NCI-H2171 (cell line): ENCODE measurements at places on chromosomes 7 and 10.

- DNase-seq = no peak
Observed at GRCh38 chr10:96610817-96611216, 24.0 kb upstream of the TM9SF3 start.

DNA sequence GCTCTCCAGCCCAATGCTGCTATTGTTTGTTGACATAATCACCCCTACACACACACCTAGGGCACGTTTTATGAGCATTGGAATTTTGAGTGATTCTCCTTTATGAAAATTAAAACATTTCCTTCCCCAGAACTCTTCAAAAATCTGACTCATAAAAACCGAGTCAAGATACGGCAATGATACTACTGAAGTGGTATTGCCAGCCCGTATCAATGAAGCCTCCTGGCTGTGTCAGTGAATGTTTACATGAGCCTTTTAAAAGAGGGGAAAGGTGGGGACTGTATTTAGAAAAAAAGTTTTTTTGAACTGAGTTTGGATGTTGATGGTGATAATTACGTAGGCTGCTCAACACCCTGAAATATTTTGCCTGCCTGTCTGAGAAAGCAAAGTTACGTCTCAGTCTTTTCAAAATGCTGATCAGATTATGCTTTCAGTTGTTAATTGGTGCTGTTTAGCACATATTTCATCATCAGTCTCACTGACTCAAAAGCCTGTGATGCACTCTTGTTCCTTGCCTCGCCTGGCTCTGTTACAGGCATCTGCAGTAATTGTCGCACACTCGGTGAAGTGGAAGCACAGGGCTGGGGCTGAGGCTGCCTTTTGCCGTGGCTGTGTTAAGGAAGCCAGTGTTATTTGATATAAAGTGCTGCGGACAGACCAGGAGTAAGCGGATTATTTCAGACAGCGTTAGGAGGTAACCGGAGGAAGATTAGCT, 157.4 kb upstream of the TCF7L2 start:
- peak; percentile 29 for DNase-seq

DNA sequence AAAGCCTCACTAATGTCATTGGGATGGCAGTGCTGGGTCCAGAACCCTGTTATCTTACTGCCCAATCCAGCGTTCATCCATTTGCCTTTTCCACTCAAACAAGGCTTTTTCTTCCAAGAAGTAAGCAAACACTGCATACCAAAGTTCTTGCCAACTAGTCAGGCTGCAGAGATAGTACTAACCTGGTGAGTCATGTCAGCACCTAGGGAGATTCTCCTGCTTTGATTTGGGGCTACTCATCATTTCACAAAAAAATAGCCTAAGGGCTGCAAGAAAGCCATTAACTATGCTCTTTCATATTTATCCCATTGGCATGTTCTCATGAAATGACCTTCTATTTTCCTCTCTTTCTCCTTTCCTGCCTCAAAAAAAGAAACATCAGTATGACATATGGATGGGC, 142.6 kb downstream of the TWIST1 start:
- DNase-seq = no peak

- DNase-seq = no peak
Observed at GRCh38 chr7:27890205-27890849, 150.4 kb downstream of the TAX1BP1 start.

- no peak for DNase-seq
Observed at GRCh38 chr7:3117488-3118231, 74.0 kb upstream of the CARD11 start.

DNA sequence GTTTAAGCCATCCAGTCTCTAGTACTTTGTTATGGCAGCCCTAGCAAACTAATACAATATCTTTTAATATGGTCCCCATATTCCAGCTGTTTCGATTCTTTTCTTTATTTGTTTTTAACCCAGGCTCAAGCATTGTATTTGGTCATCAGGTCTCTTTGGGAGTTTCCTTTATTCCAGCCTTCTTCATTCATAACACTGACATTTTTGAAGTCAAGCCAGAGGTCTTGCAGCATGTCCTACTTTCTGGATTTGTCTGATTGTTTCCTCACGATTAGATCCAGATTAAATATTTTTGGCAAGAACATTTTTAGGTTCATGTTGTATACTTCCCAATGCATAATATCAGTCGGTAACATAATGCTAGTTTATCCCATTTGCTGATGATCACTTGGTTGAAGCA, 11.8 kb downstream of the SLC25A13 start:
- no peak for DNase-seq

GRCh38 chr7:155604504-155604997, 39.9 kb upstream of the RBM33 start:
- no peak for DNase-seq

- DNase-seq = no peak
Observed at GRCh38 chr10:24886290-24886680, 66.1 kb downstream of the PRTFDC1 start.

DNA sequence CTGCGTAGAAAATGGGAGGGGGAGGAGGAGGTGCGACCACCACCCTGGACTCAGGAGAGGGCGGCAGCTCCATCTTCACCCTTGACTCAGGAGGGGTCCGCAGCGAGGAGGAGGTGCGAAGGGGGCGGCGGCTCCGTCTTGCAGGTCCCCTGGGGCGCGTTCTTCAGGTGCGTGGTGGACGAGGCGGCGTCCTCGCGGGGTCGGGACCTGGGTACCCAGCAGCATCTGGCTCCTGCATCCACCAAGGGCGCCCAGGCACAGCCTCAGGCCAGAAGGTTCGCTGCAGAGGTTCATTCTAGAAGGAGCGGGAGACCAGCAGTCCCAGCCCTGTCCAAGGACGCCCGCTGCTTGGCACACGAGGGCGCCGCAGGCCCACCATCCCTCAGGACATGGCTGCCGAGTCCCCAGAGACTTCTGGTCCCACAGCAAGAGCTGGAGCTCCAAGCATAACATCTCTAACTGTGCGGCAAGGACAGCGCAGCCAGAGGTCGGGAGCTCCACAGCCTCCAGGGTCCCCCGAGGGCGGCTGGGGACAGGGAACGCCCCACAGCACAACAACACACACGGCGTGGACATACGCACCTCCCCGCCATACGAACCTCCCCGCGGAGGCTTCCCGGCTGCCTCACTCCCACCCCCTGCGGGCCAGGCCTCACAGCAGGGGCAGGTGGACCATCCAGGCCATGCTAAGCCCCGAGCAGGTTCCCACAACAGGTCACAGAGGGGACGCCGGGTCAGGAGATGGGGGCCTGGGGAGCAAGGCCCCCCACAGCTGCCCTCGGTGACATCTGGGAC, 16.8 kb upstream of the DPYSL4 start:
- no peak for DNase-seq

DNA sequence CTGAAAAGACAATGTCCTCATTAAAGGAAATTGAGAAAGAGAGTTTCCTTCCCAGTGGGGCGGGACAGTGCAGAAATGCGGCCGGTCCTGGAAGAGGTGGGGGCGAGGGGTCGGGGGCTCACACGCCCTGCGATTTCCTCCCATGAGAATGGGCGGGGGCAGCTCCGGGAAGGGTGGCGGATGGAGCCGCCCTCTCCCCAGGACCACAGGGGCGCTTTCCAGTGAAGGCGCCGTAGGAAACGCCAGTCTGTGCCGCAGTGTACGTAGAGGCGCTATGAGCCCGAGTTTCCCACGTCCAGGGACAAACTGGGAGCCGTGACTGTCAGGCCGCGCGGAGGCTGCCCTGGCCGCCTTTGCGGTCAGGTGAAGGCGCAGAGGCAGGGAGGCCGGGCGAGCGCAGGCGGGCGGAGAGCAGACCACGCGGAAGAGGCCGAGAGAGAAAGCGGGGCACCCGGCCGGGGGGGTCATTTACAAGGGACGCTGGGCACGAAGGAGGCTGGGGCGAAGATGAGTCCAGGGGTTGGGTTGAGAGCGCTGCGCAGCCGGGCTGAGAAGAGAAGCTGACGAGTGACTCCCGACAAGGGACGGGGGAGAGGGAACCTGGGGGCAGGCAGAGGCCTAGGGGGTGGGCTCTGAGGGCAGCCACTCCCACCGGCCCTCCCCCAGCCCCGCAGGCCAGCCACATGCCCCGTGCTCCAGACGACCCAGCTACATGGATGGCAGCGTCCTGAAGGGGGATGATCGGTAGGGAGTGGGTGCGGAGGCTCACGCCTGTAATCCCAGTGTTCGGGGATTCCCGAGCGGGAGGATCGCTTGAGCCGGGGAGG, 45.0 kb downstream of the ALOX5 start:
- DNase-seq = no peak
